ENCODE measurements at places on chromosomes 5 and 9.

DNA sequence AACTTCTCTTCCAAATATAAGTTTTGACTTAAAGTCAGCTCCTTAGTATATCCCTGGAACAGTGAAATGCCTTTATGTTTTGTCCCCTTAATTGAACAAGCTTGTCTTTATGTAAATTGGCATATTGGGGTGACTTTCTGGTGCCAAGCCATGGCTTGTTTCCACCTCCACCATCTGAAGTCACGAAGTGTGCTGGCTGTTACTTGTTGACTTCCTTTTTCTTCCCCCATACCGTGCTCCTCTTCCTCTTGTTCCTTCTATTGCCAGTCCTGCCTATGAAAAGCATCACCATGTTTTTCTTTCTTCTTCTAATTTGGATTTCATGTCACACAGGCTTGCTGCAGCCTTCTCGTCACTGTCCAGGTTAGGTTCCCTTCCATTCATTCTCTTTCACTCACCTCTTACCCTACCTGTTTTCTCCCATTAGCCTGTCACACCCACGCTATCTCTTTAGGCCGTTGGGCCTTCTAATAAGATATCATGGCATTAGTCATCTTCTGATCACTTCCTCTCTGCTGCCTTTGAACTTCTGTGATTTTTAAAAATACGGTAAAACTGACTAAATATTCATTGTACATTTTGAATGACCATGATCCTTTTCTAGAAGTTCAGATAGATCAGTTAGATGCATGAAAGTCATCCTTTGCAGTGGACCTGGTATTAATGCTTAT is 48.1 kb downstream of the IQGAP2 start:
- DNase-seq = no peak

DNA sequence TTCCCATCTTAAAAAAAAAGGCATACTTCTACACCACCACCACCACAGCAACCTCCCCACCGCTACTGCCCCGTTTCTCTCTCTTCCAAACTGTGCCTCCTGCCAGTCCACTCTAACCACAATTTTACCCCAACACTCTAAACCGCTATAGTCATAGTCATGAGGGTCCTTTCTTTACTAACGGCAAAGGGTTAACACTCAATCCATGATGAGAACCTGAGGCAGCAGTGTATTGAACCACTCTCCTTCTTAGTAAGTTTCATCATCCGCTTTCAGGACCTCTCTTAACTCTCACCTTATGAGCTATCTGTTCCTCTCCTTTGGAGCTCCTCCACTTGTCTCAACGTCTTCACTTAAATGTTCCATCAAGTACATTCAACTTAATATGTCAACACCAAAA is 34.0 kb downstream of the IDNK start:
- no peak for DNase-seq

- no peak for DNase-seq
Observed at GRCh38 chr5:127186657-127187056, 103.9 kb upstream of the MEGF10 start.

- no peak for DNase-seq
Observed at GRCh38 chr5:114999176-114999575, 170.5 kb downstream of the TRIM36 start.

- peak; percentile 2 for DNase-seq
Observed at GRCh38 chr9:133532937-133533668, 1.4 kb upstream of the ADAMTSL2 start.

DNA sequence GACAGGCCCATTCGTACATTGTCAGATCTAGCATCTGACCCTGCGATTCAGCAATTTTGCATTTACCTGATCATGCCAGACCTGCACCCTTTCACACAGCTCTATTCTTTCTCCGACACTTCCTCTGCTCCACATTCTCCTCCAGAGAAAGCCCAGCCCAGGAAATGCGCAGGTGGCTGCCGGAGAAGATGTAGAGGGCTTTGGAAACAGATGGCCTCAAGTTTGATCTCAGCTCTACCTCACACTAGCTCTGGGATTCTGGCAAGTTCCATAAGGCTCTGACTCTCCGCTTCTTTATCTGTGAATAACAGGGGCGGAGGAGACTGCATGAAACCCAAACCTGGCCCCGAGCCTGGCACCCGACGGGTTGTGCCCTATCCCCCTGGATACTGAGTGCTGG is 61.5 kb downstream of the GABBR2 start:
- DNase-seq = no peak

- no peak for DNase-seq
Observed at GRCh38 chr9:125659954-125660353, 47.1 kb downstream of the MAPKAP1 start.

DNA sequence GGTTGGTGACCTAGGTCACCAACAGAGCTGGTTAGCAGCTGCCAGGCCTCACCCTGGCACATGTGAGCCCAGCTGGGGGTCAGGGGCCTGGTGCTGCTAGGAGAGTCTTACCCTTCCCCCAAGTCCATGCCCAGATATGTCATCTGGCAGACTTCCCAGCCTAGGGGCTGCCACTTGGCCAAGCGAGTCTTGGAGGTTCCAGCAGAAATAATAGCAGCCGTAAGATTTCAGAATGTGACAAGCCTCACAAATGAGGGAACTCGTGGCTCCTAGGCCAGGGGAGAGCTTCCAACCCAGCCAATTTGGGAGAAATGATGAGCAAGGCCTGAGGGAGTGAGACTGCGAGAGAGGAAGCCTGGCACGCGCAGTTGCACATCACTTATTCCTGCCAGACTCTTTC is 11.1 kb downstream of the URM1 start:
- no peak for DNase-seq

DNA sequence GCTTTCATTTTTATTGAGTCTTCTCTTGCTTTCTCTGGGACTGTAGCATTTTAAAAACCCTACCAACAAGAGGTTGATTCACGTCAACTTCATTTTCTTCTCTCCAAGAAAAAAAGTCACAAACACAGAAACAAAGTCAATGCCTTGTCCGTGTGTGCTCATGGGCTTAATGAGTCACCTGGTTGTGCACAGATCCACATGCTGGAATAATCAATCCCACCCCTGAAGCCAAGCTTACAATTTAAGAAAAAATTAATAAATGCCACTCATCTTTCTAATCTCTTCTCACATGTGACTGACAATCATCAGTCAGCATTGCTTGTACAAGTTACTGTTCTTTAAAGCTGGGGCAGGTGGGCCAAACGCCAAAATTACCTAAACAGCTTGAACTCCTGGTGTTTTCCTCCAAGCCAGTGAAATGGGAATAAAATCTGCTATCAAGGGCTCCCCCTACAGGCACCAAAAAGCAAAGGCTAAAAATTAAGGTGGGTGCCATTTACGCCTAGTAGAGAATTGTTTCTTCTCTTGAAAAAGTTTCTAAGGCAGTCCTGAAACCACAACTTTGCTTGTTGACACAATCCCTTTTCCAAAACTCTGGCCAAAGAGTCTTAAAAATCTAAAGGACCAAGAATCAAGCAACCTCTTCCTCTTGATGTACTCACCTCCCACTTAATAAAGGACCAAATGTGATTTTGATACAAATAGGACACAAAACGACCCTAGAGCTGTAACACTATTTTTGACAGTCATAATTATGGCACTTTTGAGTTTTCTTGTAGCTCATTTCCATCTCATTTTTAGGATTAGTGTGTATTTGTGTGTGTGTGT is 21.3 kb downstream of the TRMO start:
- DNase-seq = no peak

GRCh38 chr9:76691517-76692313 is 72.5 kb upstream of the PCA3 start:
- DNase-seq = no peak

- no peak for DNase-seq
Observed at GRCh38 chr9:4235871-4236804, 63.7 kb downstream of the GLIS3 start.

- DNase-seq = no peak
Observed at GRCh38 chr5:111494355-111494999, 17.9 kb downstream of the STARD4 start.

DNA sequence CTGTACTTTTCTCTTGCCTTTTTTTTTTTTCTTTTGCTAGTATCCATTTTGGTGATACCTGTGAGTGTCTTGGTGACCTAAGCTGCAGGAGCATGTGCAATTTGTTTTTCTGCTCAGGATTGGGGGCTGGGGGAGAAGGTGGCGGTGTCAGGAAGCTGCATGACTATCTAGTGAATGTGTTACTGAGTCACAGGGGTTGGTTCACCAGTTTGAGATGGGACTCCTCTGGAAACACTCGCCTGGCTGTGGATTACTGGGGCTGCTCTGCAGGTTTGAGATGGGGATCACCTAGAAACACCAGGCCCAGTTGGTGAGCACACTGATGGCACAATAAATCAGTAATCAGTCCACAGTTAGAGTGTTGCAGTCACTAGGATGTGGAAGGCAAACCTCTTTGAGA is 447.9 kb downstream of the SPATA31D1 start:
- DNase-seq = no peak

- DNase-seq = no peak
Observed at GRCh38 chr5:14449052-14449661, 132.4 kb upstream of the OTULINL start.

- DNase-seq = no peak
Observed at GRCh38 chr5:128331261-128331660, 206.8 kb downstream of the FBN2 start.

DNA sequence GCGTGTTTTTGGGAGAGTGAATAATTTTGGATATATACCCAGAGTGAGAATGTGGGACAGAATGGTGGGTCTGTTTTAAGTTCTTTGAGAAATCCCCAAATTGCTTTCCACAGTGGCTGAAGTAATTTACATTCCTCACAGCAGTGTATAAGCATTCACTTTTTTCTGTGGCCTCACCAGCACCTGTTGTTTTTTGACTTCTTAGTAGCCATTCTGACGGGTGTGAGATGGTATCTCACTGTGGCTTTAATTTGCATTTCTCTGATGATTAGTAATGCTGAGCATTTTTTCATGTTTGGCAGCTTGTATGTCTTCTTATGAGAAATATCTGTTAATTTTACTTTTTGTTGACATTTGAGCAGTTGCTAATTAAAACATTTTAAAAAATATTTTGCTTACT is 9.4 kb upstream of the SPATA31D1 start:
- DNase-seq = no peak

DNA sequence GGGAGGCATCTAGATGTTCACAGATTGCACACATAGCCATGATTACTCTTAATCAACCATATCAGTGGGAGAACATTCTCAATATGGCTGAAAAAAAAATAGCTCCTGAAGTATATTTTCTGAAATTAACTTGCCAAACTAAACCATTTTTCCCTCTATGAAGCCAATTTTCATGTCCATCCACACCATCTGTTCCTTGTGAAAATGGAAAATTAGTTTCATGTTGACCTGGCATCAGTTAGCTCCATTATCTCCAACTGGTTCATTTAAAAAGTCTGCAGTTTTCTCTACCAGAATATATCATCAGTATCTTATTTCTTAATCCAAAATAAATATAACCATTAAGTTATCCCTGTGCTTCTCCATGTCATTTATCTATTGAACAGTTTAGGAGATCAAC is 138.8 kb upstream of the CDH10 start:
- no peak for DNase-seq

DNA sequence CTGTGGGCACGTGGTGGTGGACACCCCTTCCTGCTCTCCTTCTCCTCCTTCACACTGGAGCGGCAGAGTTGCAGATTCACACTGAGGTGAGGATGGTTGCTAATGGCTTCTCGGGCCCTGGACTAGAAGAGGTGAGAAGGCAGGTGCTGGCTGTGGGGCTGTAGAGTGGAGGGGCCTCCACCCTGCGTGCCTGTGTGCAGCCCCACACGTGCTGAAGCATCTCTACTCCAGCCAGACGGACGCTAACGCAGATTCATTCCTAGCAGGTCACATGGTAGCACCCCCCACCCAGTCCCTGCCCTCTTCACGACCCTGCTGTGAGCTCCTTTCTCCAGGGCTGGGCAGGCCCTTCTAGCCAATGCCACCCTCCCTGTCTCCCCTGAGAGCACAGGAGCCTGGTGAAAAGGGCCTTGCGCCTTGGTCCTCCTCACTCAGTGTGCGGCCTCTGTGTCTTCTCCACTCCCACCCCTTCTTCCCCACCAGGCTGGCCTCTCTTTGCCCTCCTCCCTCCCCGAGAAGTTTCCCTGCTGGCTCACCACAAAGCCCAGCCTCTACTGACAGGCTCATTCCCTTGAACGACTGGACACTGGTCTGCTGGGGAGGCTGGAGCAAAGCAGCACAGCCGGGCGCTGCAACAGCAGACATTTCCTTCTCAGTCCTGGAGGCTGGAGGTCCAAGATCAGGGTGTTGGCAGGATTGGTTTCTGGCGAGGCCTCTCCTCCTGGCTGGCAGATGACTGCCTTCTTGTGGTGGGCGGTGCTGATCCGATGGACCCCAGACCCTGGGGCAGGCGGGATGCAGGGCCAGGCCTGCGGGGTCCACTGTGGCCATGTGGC is 14.2 kb downstream of the CACNA1B start:
- no peak for DNase-seq

DNA sequence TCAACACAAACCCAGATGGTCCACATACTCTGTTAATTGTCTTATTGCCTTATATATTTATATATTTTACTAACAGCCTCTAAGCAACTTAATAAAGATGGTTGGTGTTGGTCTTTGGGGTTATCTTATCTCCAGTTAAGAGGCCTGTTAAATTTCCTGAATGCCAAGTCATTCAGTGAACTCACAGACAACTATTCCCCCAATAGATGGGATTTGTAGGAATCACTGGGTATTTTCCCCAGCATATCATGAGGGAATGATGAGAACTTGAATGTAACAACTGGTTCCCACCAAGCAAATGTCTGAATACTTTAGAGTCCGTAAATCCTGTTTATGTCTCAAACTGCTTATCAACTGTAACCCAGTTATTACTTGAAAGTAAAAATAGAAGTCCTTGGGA is 42.7 kb upstream of the RETREG1 start:
- no peak for DNase-seq

DNA sequence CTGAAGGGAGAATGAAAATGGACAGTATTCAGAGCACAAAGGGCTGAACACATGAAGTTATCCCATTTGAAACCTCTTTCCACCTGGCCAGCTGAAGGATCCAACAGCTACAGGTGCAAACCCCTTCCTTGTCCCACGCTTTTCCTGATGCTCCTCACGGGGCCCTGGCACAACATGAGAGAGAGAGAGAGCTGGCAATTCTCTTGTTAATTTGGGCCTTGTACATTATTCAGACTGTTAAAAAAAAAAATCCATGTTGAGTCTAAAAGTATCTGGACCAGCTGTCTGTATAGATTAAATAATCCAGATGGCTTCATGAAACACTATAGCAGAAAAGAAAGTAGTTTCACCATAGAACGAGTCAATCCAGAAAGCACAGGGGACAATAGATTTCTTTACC is 74.1 kb downstream of the HMHB1 start:
- DNase-seq = no peak

DNA sequence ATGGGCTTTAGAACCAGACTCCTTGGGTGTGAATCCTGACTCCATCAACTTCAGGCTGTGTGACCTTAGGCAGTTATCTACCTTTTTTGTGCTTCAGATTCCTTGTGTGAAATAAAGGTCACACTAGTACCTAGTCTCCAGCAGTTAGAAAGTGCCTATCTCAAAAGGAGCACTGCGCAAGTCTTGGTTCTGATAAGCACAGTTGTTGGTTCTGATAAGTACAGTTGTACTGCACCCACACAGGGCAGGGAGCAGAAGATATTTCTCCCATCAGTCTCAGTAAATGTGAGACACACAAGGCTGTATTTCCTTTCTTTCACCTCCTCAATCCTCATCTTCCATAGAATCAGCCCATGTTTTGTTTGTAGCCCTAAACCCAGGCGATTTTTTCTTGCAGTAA is 116.6 kb upstream of the DPYSL3 start:
- no peak for DNase-seq
